ENCODE measurements at places on chromosomes 7 and 10. TPM values are rescaled to one million over a fixed set of nuclear protein-coding genes. Genes with fewer than 3 reads are reported as not detected.

GRCh38 chr10:71748671-71749191 is 24.6 kb downstream of the VSIR start:
- DNase-seq: peak; percentile 53

GRCh38 chr7:20218279-20218678 is 1.1 kb upstream of the MACC1 start:
- no peak for DNase-seq

- DNase-seq: no peak
These were observed 528.9 kb downstream of the PARD3 start for GRCh38 chr10:34286136-34286739.

GNB2 gene
- 132 TPM for total RNA-seq

CDK1 gene
- 1.5 TPM for total RNA-seq

DNA sequence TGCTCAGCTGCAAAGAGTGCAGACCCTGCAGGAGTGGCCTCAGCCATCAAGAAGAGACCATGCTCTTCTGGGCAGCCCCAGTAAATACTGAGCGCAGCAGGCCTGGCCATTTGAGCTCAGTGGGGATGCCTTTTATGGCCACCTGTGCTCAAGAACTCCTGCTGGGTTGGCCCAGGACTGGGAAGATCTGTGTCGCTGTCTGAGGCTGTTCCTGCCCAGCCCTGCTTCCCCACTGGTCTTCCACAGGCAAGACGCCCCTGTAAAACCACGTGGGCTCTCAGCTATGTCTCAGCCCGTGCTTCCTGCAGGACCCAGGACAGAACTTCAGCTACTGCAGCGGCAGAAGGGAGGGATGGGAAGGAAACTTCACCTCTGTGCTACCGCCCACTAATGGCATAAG is 10.5 kb upstream of the PPIF start:
- DNase-seq: no peak

- DNase-seq: no peak
These were observed 4.6 kb downstream of the BHLHA15 start for GRCh38 chr7:98215561-98216495.

- DNase-seq: no peak
These were observed 125.0 kb downstream of the DNAJB6 start for GRCh38 chr7:157461573-157462418.

GSAP gene
- 73.9 TPM for total RNA-seq
